ENCODE measurements at places on chromosomes 2 and 18.

DNA sequence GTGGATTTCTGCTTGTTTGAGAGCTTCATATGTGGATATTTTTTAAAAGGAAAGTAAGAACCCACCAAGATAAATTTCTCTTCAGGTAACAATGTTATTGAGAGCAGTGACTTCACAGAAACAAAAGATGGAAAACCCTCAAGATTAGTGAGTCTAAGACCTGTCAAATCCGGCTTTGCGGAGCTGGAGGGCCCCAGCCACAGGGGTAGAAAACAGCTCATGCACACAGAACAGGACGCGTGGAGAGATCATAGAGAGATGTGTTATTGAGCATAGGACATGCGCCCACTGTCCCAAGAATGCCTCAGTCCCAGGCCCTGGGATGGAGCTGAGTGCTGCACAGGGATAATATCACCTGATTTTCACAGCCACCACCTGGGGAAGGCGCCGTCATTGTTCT is 21.3 kb downstream of the EDAR start:
- DNase-seq, result no peak

GRCh38 chr2:164599954-164600589 is 21.2 kb downstream of the GRB14 start:
- DNase-seq, result no peak

DNA sequence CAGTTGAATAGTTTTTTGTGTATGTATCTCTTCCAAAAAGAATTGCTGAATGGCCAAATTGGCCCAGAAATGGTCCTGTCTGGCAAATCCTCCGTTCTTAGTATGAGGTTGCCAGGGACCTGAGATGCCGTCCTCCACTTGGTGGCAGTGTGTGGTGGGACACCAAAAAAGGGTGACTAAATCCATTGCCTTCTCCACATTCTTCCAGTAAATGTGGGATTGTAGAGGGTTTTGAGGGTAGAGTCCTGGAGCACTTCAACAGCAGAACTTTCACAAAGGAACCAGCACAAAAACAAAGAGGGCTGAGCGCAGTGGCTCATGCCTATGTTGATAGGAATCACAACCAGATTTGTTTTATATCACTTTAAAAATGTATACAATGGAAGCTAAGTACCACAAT is 199.9 kb downstream of the BCL2 start:
- no peak for DNase-seq

GRCh38 chr2:193303464-193303863 is 1108.7 kb upstream of the TMEFF2 start:
- DNase-seq, result no peak

DNA sequence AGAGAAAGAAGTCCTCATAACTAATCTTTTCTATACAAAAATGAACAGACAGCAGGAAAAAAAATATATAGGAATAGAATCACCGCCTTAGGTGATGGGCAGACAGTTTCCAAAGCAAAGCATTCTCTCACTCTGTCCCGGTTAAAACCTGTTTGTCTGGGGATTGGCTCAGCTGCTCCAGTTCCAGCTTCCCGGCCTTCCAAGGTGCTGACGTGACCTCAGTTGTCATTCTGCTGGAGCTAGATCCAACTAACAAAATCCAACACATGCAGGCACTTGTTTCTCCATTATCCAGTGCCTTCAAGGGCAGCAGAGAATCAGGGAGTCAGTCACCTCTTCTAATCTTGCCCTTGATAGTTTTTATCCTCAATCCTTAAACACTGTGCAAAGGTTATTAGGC is 52.8 kb downstream of the IKZF2 start:
- DNase-seq, result no peak

GRCh38 chr18:64330931-64331330 is 182.0 kb upstream of the LINC00305 start:
- no peak for DNase-seq

DNA sequence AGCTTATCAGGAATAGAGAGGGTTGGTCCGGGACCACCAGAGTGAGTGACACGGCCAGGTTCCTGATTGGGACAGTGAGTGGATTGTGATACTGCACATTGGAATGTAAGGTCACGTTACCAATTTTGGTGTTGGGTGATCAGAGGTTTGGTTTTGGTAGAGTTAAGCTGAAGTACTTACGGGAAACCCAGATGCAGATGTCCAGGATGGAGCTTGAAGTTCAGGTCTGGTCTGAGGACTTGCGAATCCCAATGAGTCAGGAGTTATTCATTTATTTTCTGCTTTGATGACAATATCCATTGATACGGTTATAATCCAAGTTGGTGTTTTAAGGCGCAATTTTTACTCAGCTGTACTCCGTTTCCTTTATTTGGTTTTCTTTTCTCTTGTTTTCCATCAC is 273.6 kb downstream of the ALPK2 start:
- DNase-seq, result no peak

GRCh38 chr18:23945416-23946079 is 69.0 kb upstream of the TTC39C start:
- DNase-seq, result no peak

DNA sequence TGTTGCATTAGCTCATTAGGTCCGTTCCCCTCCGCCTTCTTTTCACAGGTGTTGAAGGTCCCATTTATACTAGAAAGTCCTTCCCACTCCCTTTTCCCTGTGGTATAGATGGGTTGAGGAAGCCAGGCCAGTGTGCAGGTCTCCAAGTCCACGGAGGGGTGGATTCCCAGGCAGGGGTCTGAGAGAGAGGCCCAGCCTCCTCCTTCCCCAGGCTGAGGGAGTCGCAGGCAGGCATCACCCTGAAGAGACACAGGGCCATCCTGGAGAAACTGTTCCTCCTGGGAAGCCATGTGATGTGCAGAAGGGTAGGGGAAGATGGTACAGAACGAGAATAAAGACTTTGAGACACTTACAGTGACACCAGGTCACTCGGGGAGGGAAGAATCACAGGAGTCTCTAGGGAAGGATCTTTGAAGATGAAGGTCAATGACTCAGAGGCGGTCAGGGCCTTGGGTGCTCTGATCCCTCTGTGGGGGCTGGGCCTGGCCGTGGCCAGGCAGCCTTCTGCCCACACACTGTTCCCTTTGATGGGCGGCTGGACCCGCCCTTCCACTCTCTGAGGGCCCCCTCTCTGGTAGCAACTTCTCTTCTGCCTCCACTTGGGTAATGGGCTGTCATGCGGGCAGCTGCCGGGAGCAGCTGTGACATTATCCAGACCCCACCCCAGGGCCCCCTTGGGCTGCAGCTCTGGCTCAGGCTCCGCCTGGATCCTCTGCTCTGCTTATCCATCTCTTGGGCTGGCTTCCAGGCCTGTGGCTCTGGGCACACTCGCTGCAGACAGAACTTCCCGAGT is 45.1 kb downstream of the RHOB start:
- DNase-seq, result no peak

DNA sequence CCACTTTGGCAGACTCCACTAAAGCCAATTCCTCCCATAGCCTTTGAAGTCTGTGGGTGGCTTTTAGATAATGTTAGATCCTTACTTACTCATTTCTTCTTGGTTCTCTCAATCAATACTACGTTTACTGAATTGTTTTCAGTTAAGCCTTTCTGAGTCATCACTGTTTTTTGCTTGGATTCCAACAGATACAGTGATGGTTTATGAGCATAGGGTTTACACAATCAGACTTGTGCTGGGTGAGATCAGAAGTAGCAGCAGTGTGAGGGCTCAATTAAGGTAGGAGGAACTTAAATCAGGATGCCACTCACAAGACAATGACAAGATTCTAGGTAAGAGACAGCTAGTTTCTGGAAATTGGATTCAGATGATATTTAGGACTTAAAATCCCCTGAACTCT is 297.7 kb upstream of the DOK6 start:
- DNase-seq, result no peak

DNA sequence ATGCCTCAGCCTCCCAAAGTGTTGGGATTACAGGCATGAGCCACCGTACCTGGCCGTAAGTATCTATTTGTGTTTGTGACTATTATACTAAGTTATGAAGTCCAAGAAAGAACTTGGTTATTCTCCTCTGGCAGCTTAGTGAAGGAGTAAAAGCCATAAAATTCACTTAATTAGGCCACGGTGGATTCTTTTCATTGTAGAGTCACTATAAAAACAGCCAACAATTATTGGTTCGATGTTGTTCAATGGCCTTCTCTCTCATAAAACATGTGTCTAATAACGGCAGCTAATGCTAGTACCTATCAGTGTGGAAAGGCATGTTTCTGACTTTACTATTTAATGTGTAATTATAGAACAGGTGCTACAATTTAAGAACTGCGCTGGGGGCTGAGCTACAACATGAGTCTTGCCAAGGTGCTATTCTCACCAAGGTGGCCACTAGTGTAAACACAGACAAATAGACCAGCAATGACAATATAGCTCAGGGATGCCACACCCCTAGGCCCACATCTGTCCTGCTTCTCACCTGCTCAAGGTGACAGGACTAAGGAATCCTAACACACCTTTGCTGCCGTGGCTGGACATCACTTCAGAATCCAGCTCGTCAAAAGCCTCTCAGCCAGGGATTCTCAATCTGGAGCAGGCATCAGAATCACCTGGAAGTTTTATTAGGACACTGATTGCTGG is 17.2 kb downstream of the ATP8B1 start:
- no peak for DNase-seq

GRCh38 chr18:13577091-13577697 is 149.2 kb downstream of the FAM210A start:
- no peak for DNase-seq

- DNase-seq, result no peak
Observed at GRCh38 chr2:9782197-9782719, 61.0 kb upstream of the TAF1B start.

GRCh38 chr18:55345103-55345950 is 242.7 kb downstream of the TCF4 start:
- DNase-seq, result no peak

GRCh38 chr18:38654946-38655345 is 1089.3 kb upstream of the CELF4 start:
- no peak for DNase-seq

DNA sequence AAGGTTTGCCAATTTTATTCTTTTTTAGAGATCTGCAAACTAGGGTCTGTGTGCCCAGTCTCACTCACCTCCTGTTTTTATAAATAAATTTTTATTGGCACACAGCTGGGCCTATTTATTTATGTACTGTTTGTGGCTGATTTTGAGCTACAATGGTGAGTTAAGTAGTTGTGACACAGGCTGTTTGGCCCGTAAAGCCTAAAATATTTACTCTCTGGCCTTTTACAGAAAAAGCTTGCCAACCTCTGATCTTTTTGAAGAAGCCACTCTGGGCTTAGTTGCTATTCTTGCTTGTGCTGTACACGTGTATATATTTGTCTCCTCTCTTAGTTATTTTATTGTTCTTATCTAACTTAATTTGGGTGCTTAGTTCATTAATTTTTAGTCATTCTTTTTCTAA is 14.5 kb downstream of the NAB1 start:
- DNase-seq, result no peak

- DNase-seq, result no peak
Observed at GRCh38 chr18:22044474-22045220, 124.7 kb upstream of the GATA6 start.

- DNase-seq, result no peak
Observed at GRCh38 chr2:233319256-233319655, 11.6 kb downstream of the SAG start.

GRCh38 chr2:235848946-235849345 is 319.2 kb downstream of the GBX2 start:
- no peak for DNase-seq

GRCh38 chr2:134348239-134348638 is 94.4 kb downstream of the MGAT5 start:
- no peak for DNase-seq

GRCh38 chr2:10063566-10063965 is 16.6 kb downstream of the CYS1 start:
- DNase-seq, result no peak

DNA sequence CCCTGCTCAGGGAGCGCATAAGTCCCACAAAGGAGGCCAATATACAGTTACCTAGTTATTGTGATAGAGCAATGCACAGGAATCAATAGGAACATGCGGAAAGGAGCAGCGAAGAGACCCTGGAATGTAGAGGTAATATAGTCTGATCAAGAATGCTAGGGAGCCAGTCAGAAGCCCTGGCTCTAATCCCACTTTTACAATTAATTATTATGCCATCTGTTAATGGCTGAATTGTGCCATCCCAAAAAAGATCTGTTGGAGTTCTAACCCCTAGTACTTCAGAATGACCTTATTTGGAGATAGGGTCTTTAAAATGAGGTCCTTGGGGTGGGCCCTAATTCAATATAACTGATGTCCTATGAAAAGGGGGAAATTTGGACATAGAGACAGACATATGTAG is 7.7 kb upstream of the SPATS2L start:
- DNase-seq, result no peak

GRCh38 chr2:29731948-29732347 is 189.4 kb downstream of the ALK start:
- DNase-seq, result no peak

- DNase-seq, result no peak
Observed at GRCh38 chr2:193793914-193794313, 1599.2 kb upstream of the TMEFF2 start.

DNA sequence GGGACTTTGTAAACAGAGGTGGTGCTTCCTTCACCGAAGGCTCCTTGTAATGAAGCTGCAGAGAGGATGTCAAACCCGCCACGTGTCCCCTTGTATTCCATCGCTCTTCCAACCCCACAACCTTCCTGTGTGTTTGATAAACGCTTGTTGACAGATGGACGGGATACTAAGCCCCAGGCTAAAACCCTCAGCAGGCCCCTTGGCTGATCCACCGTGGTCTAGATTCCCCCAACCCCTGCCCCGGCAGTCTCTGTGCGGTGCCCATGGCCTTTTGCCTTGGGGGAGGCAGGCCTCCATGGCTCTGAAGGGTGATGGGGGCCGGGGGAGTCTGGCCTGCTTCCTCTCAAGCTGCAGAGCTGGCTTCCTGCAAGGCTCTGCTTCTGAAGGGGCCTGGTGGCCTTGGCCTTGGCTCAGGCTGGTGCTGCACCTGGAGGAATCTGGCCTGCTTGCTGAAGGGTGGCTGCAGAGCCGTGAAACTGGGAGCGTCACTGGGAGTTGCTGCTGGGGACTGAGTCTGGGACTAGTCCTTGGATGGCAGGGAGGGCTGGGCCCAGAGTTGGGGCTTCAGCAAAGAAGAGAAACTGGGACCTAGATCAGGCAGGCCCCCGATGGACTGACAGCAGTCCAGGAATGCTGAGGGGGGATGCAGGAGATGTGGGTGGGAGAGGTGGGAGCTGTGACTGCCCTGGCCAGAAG is 9.6 kb upstream of the NTSR2 start:
- DNase-seq, result no peak

DNA sequence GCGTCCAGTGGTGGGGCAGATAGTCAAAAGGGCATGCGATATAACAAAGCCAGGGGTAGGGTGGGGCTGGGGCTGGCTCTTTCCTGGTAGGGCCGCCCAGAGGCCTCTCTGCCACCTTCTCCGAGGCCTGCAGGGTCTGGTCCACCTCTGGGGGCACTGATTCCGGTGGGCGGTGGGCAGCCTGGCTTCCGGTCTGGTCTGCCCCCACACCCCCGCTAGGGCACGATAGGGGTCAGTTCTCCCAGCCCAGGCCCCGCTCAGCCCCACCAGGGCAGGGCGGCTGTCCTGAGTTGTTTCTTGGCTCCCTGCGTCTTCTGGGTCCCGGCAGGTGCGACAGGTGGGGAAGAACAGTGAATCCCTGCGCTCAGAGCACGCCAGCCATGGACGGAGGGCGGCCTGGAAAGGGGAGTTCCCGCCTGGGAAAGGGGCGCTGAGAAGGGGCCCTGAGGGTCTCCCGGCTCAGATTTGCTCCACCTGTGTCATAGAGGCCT is 707 bp upstream of the ERFE start:
- no peak for DNase-seq

- DNase-seq, result no peak
Observed at GRCh38 chr2:200652158-200652557, 66.3 kb downstream of the AOX1 start.
